ENCODE measurements at places on chromosomes 2 and 18.

DNA sequence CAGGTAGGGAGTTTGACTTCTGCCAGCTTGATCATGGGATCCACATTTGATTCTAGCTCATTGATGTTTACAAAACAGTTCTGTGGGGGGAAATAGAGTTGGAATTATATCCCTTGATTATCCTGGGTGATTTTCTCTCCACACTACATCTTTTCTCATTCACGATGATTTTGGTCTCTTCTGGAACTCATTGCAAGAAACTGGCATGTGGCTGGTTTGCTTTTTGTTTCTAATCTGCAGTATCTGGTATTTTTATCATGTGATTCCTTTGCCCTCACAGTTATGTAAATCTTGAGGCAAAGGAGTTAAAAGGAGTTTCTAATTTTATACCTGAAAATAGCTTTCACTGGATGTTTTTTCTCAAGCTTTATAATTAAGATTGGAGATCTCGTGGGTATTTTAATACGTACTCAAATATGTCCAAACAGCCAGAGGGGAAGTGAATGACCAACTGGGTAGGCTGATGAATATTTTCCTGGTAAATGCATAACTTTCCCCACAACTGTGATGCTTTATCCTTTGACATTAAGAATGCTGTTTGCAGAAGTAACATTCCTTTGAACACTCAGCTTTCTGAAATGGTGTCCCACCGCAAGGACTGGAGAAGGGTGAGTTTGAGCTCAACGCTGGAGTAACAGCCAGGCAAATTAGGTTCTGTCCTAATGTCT, 502.9 kb upstream of the ZEB2 start:
- DNase-seq, result peak; percentile 89

- peak; percentile 60 for DNase-seq
These were observed 480.1 kb upstream of the TCF4 start for GRCh38 chr18:56067969-56068671.

- no peak for DNase-seq
These were observed 700.1 kb downstream of the CNTNAP5 start for GRCh38 chr2:124725187-124725586.

GRCh38 chr2:83238111-83238510, 1221.0 kb downstream of the SUCLG1 start:
- no peak for DNase-seq

DNA sequence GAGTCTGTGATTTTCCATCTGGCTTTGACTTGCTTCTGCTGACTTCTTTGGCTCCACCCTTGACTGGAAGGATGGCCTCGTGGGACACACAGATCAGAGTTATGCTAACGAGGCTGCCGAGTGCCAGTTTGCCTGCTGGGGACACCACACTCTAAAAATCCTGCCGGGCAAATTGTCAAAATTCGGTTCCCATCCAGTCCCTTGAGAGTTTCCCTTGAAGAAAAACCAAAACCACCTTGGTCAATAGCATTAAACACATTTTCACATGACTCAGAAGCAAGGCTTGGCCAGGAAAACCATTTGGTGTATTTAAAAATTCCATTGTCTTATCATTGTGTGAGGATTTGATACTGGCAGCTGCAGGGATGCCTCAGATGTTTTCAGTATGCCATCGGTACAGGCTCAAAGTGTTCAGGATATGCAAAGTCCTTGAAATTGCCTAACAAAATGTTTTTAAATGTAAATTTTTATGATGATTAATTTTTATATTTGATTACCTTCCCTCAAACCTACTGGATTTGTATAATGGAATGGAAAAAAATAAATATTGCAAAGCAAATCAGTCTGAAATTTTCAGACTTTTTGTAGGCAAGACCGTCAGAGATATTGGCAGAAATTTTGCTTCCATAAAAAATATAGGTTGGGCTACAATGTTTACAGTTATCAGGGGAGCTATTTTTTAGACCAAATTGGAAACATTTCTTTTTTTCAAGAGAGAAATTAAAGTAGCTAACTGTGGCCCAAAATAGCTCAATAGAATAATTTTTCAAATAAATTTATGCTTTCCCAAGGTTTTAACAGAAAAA, 41.6 kb downstream of the KCNE4 start:
- DNase-seq, result peak; percentile 90

GRCh38 chr2:172434821-172435605, 7.6 kb downstream of the ITGA6 start:
- DNase-seq, result no peak

DNA sequence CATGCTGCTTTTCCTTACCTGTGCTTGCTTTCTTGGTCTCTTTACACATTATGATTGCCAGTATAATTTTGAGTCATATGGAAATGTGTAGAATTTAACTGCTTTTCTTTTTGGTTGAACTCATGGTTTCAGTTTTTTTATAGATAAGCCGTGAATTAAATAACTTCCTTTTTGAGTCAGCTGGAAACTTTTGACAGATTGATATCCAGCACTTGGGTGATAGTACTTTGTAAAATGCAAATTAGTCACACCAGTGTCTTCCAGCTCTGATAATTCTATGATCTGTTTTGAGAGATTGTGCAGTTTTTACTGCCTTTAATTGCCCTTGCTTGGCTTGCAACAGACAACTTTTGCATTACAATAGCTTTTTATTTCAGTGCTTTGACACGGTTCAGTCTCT, 86.4 kb downstream of the NCOA1 start:
- no peak for DNase-seq

- no peak for DNase-seq
These were observed 47.3 kb upstream of the HPCAL1 start for GRCh38 chr2:10255189-10256030.

DNA sequence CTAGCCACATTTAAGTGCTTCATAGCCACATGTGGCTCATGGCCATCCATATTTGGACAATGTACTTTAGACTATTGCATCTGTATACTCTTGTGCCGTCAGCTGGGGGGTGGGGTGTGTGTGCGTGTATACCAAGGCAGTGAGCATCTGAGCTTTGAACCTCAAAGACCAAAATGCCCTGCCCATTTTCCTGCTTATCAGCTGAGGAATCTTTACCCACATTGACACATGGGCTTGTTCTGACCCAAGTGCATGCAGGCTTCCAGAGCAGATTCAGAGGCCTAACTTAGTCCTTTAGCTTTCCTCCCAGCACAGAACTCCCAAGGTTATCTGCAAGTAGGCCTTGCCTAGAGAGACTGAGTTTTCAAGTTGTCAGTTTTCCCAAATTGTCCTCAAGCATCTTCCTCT, 11.1 kb upstream of the MOCOS start:
- DNase-seq, result no peak

DNA sequence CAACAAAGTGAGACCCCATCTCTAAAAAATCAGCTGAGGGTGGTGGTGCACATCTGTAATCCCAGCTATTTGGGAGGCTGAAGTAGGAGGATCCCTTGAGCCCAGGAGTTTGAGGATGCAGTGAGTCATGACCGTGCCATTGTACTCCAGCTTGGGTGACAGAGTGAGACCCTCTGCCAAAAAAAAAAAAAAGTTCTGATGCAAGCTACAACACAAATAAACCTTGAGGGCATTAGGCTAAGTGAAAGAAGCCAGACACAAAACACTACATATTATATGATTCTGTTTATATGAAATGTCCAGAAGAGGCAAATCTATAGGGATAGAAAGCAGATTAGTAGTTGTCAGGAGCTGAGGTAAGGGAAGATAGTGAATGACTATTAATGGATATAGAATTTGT, 13.0 kb downstream of the YWHAQ start:
- peak; percentile 68 for DNase-seq

DNA sequence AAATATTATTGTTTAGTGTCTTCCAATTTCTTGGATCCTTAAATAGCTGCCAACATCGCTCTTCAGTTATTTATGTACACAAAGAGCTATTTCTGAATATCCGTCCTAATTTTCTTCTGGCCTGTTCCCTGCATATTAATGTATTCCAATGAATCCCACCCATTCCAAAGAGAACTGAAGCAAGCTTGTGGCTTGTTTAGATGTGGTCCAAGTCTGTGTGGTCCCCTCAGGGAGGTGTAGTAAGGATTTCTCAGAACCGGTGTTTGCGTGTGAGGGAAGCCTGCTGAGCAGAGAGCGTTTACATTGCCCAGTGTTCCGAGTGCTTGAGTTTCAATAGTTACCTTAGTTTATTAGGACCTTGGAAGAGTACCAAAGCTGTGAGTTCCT, 25.1 kb upstream of the IL1R1 start:
- peak; percentile 37 for DNase-seq

DNA sequence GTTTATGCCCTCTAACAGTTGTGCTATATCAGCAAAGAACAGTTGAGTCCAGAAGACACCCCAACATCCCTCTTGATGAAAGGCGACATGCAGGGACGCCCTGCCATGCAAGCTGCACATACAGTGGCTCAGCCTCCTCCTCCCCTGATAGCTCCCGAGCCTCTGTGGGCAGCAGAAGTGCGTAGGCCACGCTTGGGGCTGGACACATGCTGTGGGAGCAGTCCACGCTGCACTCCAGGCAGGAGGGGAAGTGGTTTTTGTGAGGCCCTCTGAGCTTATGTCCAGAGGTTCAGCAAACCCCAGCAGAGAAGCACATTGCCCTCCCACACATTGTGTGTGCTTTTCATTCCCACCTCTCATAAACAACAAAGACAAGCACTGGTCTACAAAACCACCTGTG, 162.1 kb downstream of the SEPTIN10 start:
- DNase-seq, result no peak

- DNase-seq, result no peak
These were observed 263.0 kb upstream of the TRIB2 start for GRCh38 chr2:12453731-12454130.

- no peak for DNase-seq
These were observed 19.8 kb downstream of the CCT7 start for GRCh38 chr2:73253901-73254300.

- DNase-seq, result peak; percentile 18
These were observed 656.8 kb downstream of the METTL4 start for GRCh38 chr18:1914489-1914888.

DNA sequence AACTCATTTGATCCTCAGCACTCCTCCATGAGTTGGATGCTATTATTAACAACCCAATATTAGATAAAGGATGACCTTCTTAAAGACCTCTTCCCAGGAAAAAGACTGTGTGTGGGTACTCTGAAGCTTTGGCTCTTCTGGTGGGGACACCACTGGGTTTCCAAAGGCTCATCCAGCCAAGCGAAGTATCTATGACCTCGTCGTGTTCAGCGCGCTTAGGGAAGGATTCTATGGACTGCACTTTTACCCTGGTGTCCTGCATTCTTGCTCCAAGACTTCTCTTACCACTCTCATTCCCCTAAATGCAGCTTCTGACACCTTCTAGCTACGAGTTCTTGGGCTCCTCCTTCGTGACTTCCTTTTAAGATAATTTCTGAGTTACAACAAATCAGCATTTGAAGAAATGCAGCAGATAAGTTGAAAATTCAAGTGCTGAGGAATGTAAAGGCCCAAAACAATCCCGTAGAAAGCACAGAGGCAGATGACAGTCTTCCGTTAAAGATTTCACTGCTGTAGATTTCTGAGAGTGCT, 673 bp upstream of the HNMT start:
- no peak for DNase-seq

GRCh38 chr2:85772019-85772745, 18.4 kb downstream of the ATOH8 start:
- peak; percentile 100 for DNase-seq

DNA sequence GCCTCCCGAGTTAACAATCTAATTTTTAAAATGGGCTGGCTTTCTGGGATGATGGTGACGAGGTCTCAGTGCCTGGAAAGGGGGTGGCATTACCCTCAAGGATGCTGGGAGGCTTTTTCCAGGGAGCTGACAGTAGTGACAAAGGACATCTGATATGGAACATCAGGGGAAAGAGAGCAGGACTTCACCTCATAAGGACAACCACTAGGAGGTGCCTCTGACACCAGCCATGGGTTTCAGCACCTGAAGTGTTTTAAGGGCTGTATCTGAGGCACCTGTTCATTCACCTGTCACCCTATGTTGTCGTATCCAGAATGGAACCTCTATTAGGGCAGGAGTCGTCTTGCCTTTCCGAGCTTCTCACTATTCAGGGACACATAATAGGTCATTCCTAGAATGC, 10.8 kb downstream of the IL36B start:
- DNase-seq, result no peak

GRCh38 chr2:62287899-62288880, 92.3 kb downstream of the B3GNT2 start:
- peak; percentile 46 for DNase-seq

DNA sequence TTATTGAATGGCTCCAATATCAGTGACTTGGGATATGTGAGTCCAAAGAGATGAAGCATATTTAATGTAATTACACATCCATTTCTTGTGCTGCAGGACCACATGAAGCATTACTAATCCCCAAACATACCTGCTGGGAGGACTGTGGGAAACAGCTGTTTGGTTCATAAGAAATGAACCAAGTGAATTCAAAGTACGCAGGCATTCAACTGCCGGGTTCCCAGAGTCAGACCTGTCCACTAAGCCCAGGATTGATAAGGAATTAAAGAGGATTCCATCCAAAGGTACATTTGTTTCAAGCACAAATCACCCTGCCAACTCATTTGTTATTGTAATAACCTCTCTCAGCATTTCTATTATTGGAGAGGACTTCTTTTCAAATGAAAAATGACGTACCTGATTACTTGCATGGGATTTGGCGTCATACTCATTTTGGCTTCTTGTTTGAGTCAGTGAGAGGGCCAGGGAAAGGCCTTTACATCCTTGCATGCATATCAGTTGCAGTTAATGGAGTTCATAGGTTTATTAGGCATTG, 230.7 kb downstream of the TXNL1 start:
- DNase-seq, result no peak

- DNase-seq, result peak; percentile 58
These were observed 32.3 kb upstream of the ZBTB7C start for GRCh38 chr18:48441405-48441881.

- DNase-seq, result peak; percentile 33
These were observed 199.2 kb downstream of the KCNS3 start for GRCh38 chr2:18077704-18078103.

- DNase-seq, result no peak
These were observed 239.9 kb downstream of the PAX3 start for GRCh38 chr2:222058819-222059445.

All from fibroblast of the aortic adventitia (primary cell).